ENCODE measurements at places on chromosomes 6 and 20. TPM values are rescaled to one million over a fixed set of nuclear protein-coding genes. Genes with fewer than 3 reads are reported as not detected.
A peak's percentile ranks its signal among the peaks of the same experiment; 100 is the strongest.

GRCh38 chr6:166600931-166601330 is 14.5 kb upstream of the RAMACL start:
- DNase-seq, result no peak

DNA sequence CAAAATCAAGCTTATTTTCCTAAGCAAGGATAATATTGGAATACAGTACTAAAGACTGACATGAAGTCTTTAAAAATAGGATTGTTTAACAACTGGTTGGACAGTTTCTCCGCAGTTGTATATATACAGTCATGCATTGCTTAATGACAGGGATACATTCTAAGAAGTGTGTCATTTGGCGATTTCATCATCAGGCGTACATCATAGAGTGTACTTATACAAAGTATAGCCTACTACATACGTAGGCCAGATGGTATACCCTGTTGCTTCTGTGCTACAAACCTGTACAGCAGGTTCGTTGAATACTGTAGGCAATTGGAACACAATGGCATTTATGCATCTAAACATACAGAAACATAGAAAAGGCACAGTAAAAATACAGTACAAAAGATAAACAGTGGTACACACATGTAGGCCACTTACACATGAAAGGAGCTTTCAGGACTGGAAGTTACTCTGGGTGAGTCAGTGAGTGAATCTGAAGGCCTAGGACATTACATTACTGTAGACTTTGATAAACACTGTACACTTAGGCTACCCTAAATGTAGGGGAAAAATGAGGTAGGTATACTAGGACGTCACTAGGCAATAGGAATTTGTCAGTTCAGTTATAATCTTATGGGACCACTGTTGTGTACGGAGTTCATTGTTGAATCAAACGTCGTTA is 20.1 kb downstream of the HECA start:
- no peak for DNase-seq

- DNase-seq, result no peak
These were observed 170.5 kb upstream of the CST7 start for GRCh38 chr20:24778585-24779031.

DNA sequence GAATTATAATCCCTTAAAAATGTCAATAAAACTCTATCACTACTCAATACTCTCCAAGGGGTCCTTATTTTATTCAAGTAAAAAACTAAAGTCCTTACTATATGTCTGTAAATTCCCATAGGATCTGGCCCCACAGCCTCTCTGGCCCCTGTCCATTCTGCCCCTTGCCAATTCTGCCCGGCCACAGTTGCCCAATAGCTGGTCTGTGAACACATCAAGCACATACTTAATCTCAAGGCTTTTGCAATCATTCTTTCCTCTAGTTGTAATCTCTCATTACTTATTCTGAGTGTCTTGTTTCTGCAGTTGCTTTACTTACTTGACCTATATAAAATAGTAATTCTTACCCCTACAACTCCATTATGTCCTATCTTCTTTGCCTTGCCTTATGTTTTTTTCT is 22.5 kb upstream of the GFRAL start:
- no peak for DNase-seq

- peak; percentile 31 for DNase-seq
These were observed 7.7 kb downstream of the CCHCR1 start for GRCh38 chr6:31149827-31150447.

DNA sequence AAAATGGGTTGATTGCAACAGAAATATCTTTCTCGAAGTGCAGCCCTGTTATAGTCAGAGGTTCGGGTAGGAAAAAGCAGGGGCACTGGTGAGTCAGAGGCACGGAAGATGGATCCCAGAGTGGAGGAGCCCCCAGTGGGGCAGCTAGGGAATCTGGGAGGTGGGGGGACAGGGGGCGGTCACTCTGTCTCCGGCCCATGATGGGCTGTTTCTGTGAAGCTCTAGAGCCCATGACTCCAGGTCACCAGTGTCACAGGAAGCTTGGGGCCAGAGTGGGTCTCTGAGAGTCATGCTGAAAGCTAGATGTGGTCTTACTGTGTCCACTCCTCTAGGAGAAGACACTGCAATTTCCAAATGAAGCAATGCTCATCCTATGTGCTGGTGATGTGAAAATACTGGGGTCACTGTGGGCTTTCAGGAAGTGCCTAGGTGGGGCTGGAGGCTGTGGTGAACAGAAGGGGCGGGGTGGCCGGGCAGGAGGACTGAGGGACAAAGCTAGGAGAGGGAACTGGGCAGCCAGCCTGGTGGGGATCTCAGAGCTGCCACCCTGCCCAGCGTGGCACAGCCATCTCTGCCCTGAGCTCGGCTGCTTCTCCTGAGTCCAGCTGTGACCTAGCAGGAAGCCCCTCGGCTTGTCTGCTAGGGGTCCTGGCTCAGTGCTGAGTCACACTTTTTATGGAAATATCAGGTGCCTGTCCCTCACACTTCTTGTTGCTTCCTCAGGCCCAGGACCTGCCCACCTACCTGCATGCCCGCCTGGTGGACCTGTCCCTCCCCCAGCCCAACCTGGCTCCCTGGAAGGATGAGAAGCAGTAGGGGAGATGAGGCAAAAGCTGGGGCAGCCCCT is 54.2 kb downstream of the IRF4 start:
- no peak for DNase-seq

The CTAGE9 gene
- not detected for polyA plus RNA-seq

DNA sequence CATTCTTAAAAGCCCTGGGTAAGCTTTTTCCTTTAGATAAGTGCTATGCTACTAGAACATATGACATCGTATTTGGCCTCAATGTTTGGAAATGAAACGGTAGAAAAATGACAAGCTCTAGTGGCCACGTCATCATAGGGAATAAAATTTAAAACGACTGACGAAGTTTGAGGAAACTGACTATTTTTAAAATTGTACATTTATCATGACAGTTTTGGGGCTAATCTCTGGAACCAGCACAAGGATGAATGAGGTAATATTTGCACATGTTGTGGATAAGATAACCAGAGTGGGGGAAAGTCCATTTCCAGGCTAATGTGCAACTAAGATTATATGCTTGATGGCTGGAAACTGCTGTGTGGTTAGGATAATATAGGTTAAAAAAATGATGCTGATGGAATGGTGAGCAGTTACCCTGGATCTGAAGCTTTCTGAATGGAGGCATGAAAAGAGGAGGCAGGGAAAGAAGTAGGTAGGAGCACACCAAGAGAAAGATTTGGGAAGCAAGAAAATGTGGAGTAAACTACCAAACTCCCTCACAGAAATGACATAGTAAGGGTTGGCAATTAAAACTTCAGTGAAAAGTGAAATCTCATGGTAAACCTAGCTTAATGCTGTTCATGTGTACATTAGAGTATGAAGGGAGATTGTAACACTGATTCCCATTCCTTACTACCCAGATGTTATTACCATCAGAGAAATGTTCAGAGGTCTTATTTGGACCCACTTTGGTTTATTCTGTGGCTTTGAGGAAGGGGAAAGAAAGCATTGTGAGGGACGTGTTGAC is 42.7 kb upstream of the CEP162 start:
- no peak for DNase-seq

- no peak for DNase-seq
These were observed 201.9 kb upstream of the KCNQ5 start for GRCh38 chr6:72419966-72420365.

GRCh38 chr6:15464211-15464725 is 198.6 kb downstream of the DTNBP1 start:
- no peak for DNase-seq

The AIF1 gene
- polyA plus RNA-seq, result 121 TPM

The DEF6 gene
- polyA plus RNA-seq, result 2.7 TPM

DNA sequence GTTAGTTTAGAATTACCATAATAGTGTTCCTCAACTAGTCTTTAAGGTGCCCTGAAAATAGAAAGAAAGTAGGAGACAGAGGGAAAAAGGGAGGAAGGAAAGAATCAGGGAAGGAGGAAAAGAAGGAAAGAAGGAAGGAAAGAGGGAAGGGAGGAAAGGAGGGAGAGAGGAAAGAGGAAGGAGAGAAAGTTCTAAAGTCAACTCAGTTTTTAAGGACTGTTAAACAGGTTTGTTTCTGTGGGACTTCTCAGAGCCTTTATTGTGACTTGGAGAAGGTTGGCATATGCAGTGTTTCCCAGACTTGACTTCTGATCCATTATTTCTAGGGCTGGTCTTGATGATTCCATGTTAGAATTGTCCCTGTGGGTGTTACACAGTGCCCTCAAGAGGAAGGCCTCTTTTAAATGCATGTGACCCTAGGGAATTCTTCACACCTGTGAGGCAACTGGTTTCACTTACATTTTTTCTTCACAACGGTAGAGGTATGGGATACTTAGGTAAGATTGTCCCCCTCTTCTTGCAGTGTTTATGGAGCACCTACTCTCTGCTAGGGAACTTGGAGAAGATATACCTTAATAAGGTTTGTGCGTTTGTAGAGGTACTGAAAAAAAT is 132.7 kb upstream of the GMDS start:
- DNase-seq, result no peak

The SLC22A1 gene
- polyA plus RNA-seq, result 1.4 TPM

DNA sequence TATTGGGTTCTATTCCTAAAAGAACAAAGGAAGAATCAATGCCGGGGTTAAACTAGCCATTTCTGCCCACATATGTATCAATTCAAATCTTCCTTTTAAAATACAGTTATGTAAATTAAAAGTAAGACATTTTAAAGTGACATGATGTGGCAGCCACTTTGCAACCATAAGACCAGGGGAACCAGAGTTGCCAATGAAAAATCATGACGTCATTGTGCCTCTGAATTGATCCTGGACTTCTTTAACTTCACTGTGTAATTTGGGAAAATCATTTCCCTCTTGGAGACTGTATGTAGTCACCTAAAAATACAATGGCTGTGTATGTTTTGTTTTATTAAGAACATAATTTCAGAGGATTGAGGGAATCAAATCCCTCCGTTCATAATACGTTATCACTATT is 42.2 kb downstream of the SLC13A3 start:
- DNase-seq, result no peak

DNA sequence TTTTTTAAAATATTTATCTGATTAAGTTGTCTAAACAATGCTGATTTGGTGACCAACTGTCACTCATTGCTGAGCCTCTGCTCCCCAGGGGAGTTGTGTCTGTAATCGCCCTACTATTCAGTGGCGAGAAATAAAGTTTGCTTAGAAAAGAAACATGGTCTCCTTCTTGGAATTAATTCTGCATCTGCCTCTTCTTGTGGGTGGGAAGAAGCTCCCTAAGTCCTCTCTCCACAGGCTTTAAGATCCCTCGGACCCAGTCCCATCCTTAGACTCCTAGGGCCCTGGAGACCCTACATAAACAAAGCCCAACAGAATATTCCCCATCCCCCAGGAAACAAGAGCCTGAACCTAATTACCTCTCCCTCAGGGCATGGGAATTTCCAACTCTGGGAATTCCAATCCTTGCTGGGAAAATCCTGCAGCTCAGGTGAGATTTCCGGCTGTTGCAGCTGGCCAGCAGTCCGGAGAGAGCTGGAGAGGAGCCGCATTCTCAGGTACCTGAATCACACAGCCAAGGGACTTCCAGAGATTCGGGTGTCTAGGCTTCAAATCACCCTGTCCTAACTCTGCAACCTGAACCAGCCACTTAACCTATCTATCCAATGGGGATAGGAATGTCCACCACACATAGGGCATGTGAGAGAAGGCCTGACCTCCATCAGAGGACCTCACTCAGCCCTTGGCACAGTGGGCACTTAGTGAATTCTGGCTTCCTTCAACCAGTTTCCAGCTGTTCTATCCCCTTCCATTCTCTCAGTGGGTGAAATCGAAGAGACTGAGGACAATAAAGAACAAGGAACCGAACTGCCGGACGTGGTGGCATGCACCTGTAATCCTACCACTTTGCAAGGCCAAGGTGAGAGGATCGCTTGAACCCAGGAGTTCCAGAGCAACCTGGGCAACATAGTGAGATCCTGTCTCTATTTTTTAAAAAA is 3.1 kb downstream of the TNF start:
- peak; percentile 46 for DNase-seq

DNA sequence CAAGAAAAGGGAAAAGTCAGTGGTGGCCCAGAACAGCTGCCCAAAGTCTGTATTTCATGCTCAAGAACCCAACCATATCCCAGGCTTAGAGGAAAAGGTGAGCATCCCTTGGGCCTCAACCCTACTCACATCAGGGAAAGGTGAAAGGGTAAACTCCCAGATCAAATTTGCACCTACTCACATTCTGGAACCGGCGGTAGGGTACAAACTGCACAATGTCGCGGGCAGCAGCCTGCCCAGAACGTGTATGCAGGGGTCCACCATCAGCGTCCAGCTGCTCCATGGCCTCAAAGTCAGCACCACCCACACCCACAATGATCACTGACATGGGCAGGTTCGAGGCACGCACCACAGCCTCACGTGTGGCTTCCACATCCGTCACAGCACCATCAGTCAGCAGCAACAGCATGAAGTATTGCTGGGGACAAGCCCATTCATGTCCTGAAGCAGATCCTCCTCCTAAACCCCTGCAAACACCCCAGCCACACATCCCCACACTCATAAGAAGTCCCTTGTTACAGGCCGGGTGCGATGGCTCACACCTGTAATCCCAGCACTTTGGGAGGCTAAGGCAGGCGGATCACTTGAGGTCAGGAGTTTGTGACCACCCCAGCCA is 10.9 kb downstream of the SPAG4 start:
- DNase-seq, result no peak

DNA sequence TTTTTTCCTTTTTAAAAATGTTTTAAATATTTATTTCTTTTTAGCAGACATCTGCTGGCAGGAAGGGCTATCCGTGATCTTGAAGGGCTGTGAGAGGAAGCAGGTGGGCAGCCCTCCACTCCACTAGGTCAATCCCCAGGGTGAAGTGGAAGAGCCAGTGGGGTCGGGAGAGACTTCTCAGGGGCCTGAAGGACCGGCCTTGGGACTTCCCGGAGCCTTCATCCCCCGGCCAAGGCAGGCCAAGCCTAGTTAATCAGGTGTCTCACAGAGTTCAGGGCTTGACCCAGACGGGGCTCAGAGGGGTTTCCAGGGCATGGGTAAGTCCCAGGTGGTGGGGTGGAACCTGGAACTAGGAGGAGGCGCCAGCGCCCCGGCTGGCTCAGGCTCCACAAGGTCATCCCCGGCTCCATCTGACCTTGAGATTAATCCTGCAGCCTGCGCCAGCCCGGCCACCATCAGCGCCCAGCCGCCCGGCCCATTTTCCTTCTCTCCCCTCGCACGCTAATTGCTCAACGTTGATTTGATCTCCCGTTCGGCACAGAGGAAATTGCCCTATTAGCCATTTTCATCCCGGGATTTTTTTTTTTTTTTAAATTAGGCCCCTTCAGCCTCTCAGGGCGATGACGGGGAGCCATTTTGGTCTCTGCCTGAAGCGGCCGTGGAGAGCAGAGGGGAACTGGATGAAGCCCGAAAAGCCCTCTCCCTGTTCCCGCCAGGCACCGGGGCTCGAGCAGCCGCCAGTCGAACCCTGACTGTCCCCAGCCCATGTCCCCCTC is 44.4 kb downstream of the MDFI start:
- peak; percentile 79 for DNase-seq

The RFX6 gene
- polyA plus RNA-seq, result not detected

- peak; percentile 94 for DNase-seq
These were observed at the start of gene LRP11 for GRCh38 chr6:149863698-149864577. LRP11 (minus strand) TSS chr6:149864359; CDS start chr6:149864020, 339 bp downstream.

- DNase-seq, result peak; percentile 86
These were observed at the start of gene ADGB for GRCh38 chr6:146598772-146599405. ADGB (plus strand) TSS chr6:146598972; CDS start chr6:146599041, 69 bp downstream.

Data from kidney (tissue), 22 donors.